ENCODE measurements at places on chromosomes 4 and X.
A peak's percentile ranks its signal among the peaks of the same experiment; 100 is the strongest.

DNA sequence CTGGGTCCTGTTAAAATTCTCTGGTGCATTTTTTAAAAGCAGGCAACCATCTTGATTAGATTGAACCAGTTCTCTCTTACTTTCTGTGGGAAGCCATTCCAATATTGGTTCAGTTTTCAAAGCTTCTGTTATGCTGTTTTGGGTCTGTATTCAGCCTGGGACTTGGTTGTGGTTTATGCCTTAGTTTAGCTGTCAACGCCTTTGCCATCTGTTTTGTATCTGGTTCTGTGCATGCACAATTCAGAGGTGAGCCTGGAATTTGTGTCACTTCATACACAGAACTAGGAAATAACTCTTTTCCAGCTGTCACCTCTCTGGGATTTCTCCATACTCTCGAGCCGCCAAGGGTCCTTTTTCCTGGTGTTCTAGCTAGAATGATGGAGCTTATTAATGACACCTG, 46.2 kb downstream of the STAP1 start:
- DNase-seq, result peak; percentile 20

DNA sequence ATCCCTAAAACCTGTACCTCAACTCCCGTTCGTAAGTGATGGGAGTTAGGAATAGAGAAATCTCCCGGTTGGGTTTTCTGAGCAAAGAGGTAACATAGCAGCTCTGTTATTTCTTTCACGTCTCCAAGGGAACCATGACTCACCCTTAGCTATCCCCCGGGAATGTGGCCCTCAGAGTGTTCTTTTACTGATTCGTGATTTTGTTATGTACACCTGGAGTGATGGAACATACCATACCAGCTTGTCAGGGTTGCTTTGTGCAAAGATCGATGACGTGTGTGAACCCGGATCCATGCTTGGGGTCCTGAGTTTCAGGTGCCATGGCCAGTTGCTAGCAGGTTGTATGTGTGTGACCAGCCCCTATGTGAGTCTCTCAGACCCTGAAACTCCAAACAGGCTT, 52.6 kb downstream of the HPRT1 start:
- peak; percentile 75 for DNase-seq

DNA sequence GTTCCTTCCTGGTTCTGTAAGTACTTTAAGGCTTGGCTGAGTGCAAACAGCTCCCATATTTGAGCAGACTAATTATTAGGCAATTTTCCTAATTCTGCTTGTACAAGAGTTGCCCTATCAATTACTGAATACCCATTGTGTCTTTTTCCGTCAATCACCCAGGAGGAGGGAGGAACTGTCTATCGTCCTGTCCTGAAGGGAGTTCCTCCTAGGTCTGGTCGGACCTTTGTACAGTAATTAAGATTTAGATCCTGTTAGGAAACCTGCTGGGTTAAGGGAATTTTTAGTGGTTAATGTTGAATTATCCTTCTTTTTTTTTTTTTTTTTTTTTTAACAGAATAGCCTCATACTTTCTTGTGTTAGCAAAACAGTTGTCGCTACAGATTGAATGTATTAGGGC, 130.1 kb downstream of the KDM6A start:
- no peak for DNase-seq

DNA sequence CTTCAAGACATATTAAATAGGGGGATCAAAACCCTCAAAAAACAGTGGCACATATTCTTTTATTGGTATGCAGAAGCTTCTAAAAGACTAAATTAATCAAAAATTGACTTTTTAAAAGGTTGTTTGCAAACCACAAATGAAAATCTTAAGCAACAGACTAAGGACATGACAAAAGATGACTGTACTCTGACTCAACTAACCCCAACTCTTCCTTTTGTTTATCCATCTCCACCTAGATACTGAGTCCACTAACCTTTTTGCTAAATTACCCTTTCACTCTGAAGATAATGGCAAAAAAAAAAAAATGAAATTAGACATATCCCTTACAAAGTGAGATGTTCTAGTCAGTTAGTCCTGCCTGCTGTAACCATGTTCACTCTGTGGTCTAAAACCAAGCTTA, 91.6 kb upstream of the NLRP2B start:
- no peak for DNase-seq

DNA sequence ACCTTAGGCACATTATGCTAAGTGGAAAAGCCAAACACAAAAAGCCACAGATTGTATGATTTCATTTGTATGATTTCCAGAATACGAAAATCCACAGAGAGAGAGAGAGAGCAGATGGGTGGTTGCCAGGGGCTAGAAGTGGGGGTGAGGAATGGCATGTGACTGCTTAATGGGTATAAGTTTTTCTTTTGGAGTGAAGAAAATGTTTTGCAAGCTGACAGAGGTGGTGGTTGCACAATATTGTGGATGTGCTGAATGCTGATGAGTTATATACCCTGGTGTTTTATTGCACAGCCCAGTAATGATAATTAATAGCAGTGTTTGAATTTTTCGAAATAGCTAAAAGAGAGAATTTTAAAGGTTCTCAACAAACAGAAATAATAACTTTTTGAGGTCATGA, 386.1 kb upstream of the HS3ST1 start:
- DNase-seq, result peak; percentile 64

DNA sequence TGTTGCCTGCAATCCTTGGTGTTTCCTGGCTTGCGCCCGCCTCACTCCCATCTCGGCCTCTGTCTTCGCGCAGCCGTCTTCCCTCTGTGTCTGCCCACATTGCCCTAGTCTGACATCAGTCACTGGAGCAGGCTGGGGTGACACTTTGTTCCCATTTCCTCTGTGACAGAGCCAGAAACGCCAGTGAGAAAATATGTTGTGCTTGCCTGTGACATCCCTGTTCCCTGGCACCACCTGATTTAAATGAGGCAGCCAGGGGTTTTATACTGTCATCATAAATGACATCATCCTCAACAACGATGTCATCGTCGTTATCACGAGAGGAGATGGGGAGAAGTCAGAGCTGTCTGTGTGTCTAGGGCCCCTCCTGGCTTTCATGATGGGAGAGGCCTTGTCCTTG, 29.1 kb downstream of the ZNF185 start:
- no peak for DNase-seq

GRCh38 chrX:11438767-11439166, 145.6 kb downstream of the AMELX start:
- peak; percentile 56 for DNase-seq

- DNase-seq, result peak; percentile 54
These were observed 16.2 kb downstream of the BOD1L1 start for GRCh38 chr4:13611283-13611842.

DNA sequence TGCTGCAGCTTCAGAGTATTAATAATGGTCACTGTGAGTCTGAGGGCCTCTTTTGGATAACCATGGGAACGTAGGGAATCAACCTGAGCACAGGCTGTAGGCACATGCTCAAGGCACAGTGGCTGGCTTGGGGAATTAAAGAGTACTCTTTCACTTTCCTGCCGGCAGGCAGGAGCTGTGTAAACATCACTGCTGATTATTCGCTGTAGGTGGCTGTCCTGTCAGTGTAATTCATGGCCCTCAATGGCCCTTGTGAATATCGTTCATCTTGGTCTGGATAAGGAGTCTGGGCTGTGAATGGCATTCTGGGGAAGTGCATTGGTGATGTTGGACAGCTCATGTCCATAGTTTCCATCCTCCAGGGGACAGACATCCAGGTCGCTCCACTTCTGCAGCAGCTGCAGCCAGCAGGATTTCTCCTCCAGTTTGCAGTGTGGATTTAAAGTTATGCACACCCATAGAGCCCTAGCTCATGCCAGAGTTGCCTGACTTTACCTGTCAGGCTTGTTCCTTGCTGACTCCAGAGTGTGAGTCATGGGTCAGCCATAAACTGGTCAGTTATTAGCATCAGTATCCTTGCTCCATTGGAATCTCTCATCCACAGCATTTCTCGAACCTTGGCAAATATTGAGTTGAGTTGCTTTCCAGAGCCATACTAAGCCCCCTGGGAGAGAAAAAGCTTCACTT, 43.0 kb downstream of the C4orf33 start:
- DNase-seq, result no peak
